ENCODE measurements at places on chromosomes 6 and 20. TPM values are rescaled to one million over a fixed set of nuclear protein-coding genes. Genes with fewer than 3 reads are reported as not detected.

DNA sequence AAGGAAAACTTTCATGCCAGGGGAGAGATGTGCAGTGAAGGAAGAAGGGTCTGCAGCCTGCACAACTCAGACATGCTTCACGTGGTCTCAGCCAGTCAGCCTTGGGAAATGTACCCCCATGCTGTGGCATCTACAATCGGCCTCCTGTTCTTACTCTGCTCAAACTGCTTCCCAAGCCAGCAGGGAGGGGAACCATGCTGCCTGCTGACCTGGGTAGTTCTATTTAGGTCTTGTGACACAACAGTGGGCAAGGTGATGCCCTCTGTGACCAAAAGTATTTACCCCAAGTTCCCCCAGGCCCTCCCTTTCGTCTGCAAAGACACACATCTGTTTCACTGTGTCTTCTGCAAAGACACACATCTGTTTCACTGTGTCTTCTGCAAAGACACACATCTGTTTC is 106.9 kb downstream of the SLC23A2 start:
- DNase-seq = no peak

DNA sequence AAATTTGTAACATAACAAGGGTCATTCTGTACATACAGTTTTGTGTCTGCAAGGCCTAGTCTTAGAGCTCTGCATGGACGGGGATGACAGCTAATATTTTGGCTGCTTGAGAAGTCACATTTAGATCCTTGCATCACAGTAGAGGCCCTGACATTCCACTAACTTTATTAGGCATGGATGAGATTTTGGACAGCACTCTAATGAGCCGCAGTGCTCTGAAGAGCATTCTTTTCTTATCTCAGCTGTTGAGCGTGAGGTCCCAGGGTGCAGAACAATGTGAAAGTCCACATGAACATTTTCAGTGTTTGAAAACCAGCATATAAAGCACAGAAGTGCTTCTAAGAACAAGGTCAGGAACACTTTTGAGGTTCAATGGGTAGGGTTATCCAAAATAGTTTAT is 58.9 kb downstream of the IPCEF1 start:
- DNase-seq = no peak

The KHDC1 gene
- not detected for total RNA-seq

The PLN gene
- 0.18 TPM for total RNA-seq

- DNase-seq = no peak
These were observed 10.3 kb upstream of the LPIN3 start for GRCh38 chr20:41330343-41330720.

The LST1 gene
- total RNA-seq = 10.2 TPM

- DNase-seq = no peak
These were observed 65.9 kb downstream of the KLHL32 start for GRCh38 chr6:96990462-96990861.

The CCR6 gene
- not detected for total RNA-seq

DNA sequence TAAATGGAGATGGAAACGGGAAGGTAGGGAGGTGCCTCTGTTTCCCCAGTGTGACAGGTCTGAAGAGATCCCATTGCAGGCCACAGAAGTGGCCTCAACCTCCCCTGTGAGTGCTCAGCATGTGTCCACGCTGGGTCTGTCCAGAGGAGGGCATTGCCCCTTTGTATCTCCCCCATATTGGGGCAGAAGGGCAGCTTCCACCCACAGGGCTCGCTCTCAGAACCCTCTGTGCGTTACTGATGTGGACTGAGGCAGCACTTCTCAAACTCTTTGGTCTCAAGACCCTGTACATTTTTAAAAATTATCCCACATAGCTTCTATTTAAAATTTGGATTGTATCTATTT is 22.0 kb downstream of the ARFGEF3 start:
- DNase-seq = no peak

The RGS17 gene
- total RNA-seq = not detected

The HLA-DOB gene
- not detected for total RNA-seq

The NHLRC1 gene
- 2.8 TPM for total RNA-seq

The SLC22A2 gene
- total RNA-seq = not detected

DNA sequence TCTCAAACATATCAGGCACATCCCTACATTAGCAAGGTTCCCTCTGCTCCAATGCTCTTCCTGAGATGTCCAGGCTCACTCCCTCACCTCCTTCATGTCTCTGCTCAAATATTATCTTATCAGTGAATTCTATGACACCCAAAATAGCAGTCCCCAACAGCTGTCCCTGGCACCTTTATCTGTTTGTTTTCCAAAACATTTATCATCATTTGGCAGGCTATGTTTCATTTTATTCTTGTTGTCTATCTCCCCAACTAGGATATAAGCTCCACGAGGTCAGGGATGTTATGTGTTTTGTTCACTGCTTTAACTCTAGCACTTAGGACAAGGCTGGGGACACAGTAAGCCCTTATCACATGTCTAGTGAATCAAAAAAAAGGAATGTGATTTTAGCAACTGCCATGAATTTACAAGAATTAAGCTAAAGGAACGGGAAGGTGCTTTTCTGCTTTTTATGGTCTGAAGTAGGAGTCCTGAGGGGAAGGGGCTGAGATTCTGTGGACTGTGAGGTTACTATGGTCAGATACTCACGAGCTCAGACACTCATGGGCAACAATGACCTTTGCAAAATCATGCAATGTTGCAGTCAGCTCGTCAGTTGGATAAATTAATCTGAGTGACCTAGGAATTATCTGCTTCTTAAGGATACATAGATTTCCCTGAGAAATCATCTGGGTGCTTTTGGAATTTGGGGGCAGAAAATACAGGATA is 1.9 kb upstream of the IL22RA2 start:
- no peak for DNase-seq

The CCN6 gene
- not detected for total RNA-seq

The CTAGE9 gene
- total RNA-seq = not detected

GRCh38 chr6:3534599-3534998 is 77.7 kb upstream of the SLC22A23 start:
- no peak for DNase-seq

- DNase-seq = no peak
These were observed 92.1 kb upstream of the GCM1 start for GRCh38 chr6:53240761-53241160.

GRCh38 chr20:18541741-18542140 is 25.5 kb upstream of the SMIM26 start:
- DNase-seq = no peak

DNA sequence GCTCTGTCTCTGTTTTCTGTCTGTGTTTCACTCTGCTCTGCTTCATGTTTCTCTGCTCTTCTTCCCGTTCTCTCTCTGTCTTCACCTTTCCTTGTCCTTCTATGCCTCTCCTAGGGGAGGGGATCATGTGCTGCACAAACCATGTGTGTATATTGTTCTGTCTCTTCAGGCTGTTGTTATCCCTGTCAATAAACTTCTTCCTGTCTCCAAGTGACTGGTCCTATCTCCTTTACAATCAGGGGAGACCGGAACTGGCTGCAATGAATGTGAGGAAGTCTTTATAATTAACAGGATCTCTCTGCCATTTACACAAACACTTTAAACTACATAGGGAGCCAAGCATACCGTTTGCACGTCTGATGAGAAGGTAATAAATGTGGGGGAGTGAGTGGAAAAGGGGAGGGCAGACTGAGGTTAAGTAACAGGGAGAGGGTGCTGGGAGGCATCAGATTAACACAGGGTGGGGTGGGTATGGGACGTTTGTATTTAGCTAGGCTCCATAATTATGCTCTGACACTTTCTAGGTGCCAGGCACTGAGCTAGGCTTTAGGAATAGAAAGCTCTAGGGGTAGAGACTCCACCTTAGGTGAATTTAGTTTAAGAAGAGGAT is 626.1 kb downstream of the DHX35 start:
- DNase-seq = no peak

DNA sequence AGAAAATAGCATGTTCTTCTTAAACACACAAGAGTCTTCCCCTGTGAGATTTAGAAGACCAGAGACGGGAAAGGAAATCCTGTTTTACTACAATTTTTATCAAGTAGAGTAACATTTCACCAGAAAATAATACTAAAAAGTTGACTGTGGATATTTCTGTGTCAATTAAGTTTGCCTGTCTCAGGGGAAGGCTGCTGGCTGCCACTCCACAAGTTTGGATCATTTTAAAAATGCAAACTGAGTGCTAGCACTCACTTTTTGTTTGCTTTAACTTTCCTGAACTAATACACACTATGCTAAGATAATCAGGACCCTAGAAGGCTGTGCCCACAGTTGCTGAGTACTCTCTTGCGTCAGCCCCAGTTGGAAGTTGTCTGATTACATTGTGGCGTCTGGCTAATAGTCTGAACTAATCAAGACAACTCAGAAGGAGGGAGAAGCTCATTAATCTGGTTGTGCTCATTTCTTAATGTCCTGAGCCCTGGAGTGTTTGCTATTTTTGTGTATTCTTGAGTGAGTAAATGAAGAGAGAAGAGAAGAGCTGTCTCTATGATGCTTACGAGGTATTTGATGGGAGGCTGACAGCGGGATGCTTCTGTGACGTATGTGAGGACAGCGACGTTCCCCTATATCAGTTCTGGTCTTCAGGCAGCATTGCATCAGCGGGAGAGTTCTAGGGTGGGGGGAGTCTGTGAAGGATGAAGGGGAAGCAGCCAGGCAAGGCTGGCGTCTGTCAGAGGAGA is 664.2 kb downstream of the QKI start:
- no peak for DNase-seq

The TRIM31 gene
- not detected for total RNA-seq

GRCh38 chr6:44229376-44230033 is 6.1 kb downstream of the SLC29A1 start:
- DNase-seq = peak; percentile 93

The SMLR1 gene
- total RNA-seq = 22.2 TPM

The ARFGEF3 gene
- 0.18 TPM for total RNA-seq

The NKAPL gene
- total RNA-seq = 0.45 TPM
